A172 (cell line): ENCODE measurements at places on chromosomes 2 and 18. TPM values are rescaled to one million over a fixed set of nuclear protein-coding genes. Genes with fewer than 3 reads are reported as not detected.

Gene GBX2
- 6.2 and 6.4 TPM in 2 replicates for total RNA-seq

Gene HOXD4
- 0.77 and 3.9 TPM in 2 replicates for total RNA-seq

Gene GPR39
- 3.6 and 4.7 TPM in 2 replicates for total RNA-seq

DNA sequence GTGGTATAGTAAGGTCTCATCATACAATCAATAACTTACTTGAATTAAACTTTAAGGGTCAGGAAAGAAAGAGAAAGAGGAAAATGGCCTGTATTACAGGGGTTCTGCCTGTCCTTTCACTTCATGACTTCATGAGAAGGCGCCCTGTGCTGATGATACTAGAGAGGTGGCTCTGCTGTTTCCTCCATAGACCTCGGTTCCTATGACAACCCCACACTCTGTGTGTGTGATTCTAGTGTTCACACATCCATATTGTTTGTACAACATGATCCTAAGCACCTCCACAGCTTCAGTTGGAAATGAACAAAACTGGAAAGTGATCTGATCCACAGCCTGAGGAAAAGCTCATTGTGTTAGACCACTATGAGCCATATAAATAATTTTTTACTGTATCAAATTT, 7.0 kb upstream of the REEP1 start:
- DNase-seq, result no peak

DNA sequence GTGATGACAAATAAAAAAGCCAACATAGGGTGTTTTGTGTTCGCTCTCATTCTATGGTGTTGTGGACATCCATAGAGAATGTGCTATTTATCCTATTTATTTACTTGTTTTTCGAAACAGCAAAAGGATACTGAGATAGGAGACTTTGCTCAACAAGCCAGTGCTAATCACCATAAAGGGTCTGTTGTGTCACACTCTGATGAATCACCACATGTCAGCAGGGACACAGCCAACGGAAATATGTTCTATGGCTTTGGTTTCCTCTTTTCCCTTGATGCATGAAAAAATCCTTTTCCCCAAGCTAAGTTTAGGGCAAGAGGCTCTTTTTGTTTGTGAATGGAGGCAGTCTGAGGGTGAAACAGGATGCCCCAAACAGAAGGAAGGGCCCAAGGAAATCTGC, 154.3 kb downstream of the RNF152 start:
- DNase-seq, result no peak

GRCh38 chr2:219500135-219500534, 1.4 kb downstream of the GMPPA start:
- no peak for DNase-seq

DNA sequence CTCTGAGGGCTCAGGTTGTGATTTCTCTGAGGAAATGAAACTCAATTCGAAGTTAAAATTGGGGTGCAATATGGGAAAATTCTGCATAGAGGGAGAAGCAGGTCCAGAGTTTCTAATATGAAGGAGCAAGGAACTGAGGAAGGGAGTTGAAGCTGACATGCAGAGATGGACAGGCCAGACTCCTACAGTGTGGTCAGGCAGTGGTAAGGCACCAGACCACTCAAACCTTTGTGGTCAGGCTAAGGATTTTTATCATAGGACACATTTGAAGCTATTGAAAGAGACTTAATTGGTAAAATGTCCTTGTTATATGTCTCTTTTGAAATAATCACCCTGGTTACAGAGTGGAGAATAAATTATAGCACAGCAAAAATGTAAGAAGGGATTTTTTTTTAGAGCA, 1074.8 kb upstream of the CDH2 start:
- DNase-seq, result no peak
